ENCODE measurements at places on chromosomes 12 and 14.

- DNase-seq, result no peak
Observed at GRCh38 chr12:70006619-70006973, 181.6 kb downstream of the MYRFL start.

DNA sequence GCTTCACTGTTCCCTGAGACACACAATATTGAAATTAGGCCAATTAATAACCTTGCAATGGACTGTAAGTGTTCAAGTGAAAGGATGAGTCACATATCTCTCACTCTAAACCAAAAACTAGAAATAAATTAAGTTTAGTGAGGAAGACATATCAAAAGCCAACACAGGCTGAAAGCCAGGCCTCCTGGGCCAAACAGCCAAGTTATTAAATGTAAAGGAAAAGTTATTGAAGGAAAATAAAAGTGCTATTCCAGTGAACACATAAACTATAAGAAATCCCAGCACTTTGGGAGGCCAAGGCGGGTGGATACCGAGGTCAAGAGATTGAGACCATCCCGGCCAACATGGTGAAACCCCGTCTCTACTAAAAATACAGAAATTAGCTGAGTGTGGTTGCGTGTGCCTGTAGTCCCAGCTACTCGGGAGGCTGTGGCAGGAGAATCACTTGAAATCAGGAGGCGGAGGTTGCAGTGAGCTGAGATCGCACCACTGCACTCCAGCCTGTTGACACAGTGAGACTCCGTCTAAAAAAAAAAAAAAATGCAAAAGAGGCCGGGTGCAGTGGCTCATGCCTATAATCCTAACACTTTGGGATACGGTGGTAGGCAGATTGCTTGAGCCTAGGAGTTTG is 10.4 kb upstream of the HEATR5A start:
- no peak for DNase-seq

DNA sequence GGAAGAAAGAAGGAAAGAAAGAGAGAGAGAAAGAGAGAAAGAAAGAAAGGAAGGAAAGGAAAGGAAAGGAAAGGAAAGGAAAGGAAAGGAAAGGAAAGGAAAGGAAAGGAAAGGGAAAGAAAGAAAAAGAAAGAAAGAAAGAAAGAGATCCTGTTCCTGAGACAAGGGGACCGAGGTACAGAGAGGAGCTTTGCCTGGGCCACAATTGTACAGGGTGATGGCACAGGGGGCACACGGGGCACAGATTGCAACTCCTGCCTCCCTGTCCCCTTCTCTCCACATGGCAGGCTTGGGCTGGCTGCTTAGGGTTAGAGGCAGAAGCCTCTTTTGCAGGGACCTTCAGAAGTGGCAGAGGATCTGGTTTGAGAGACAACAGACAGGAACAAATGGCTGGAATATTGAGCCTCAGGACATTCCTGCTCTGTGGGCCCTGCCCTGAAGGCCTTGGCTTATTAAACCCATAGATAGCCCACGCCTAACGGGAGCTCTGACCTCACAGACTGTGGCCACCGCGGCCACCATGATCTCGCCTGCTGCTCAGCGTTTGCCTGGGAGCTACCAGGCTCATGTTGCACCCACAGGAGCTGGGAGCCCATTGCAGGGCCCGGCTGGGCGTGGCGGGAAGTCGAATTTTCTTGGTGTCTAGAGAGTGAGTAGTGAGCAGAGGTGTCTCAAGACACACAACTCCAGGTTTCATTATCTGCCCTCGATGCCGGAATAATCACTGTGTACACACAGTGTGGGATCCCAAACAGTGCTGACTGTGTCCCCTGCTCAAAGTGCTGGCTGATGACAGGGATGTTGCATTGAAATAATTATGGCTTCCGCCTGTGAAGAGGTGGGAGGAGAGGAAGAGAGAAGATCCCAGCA is 147.9 kb upstream of the NCOR2 start:
- DNase-seq, result peak; percentile 12

GRCh38 chr12:22332202-22332601 is 2.3 kb downstream of the ST8SIA1 start:
- DNase-seq, result no peak

DNA sequence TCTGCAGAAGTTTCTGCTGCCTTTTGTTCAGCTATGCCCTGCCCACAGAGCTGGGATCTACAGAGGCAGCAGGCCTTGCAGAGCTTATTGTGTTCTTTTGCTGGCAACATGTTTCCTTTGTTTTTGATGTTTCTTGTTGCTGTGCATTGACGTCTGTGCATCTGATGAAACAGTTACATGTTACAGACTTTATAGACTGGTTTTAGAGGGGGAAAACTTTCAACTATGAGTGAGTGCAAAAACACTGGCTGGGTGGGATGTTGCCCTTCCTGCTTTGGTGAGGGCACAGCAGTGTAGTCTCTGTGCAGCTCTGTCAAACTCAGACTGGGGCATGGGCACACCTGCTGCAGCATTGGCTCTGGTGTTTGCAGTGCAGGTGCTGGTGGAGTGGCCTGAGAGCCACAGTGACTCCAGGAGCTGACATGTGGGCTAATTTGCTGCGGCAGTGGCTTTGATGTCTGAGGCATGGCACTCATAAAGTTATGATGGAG is 26.9 kb downstream of the CLEC6A start:
- DNase-seq, result no peak

DNA sequence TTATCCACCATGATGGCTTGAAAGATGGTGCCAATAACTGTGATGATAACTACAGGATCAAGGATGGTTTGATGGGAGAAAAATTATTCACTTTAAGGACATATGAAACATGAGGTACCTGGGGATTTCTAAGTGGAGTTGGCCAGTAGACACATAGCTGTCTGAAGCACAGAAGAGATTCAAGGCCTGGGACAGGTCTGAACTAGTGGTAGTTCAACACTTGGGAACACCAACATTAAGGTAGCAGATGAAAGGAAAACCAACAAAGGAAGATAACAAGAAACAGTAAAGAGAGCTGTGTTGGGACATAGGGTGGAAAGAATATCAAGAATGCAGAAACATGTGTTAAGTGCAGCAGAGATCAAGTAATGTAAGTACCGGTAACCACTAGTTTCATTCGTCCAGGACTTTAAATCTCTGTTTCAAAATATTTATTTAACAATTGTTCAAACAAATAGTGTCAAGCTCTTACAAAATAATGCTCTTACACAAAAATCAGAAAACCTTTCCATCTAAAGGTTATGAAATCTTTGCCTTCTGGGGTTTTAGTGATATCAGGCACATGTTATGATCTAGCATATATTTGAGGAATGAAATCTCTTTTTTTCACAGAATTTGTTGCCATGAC is 104.7 kb downstream of the ST8SIA1 start:
- no peak for DNase-seq

DNA sequence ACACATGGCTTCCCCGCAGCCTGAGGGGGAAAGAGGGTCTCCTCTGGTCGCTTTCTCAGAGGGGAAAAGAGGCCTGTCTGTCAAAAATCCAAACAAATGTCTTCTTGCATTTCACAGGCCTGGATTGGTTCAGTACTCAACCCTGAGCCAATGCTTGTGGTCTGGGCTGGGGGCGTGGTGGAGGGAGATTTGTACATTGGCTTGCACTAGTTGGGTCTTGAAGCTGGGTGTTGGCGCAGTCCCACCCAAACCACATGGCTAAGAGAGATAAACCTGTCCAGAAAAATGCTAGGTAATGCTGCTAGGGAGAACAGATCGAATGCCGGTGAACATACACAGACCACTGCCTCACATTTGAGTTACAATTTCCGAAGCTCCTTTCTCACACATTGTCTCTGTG is 461.6 kb downstream of the MED13L start:
- no peak for DNase-seq

Measured in NCI-H2171 treated with DMSO at 0.1 percent for 48 hours (cell line).